ENCODE measurements at places on chromosomes 4 and X.

GRCh38 chr4:187840814-187841213 is 154.8 kb upstream of the ZFP42 start:
- DNase-seq: no peak

- no peak for DNase-seq
Measured at GRCh38 chrX:19695884-19696283, 180.6 kb upstream of the MAP3K15 start.

DNA sequence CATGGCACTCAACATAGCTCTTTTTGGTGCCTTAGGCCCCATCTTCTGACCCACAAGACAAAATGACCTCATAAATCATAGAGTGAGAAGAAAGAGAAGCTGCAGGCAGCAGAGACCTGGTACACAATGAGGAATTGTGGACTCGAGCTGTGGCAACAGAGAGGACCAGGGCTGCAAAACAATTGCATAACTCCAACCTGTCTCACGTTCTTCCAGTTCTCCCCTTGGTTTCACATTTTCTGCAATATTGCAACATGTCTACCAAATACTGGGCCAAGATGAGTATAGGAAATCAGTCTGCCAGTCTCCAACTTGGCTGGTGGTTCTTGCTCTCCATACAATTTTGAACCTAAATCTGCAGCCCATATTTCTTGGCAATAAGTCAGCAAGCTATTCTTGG is 105.3 kb downstream of the KDR start:
- no peak for DNase-seq

DNA sequence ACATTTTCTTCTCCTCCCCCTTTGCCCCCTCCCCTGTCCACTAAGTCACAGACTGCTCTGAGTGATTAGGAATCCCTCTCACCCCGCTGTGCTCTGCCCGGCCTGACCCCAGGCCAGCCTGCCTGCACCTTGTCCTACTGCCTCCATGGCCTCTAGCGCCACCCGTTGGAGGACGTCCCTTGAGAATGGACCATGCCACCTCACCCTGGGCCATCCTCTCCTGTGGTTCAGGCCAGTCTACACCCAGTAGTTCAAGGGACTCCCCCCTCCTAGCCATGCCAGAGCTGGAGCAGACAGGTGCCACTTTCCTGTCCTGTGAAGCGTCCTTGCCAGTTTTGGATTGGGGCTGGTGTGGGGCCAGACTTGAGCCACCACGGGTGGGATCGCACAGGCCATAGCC is 9.7 kb upstream of the IRAK1 start:
- no peak for DNase-seq

DNA sequence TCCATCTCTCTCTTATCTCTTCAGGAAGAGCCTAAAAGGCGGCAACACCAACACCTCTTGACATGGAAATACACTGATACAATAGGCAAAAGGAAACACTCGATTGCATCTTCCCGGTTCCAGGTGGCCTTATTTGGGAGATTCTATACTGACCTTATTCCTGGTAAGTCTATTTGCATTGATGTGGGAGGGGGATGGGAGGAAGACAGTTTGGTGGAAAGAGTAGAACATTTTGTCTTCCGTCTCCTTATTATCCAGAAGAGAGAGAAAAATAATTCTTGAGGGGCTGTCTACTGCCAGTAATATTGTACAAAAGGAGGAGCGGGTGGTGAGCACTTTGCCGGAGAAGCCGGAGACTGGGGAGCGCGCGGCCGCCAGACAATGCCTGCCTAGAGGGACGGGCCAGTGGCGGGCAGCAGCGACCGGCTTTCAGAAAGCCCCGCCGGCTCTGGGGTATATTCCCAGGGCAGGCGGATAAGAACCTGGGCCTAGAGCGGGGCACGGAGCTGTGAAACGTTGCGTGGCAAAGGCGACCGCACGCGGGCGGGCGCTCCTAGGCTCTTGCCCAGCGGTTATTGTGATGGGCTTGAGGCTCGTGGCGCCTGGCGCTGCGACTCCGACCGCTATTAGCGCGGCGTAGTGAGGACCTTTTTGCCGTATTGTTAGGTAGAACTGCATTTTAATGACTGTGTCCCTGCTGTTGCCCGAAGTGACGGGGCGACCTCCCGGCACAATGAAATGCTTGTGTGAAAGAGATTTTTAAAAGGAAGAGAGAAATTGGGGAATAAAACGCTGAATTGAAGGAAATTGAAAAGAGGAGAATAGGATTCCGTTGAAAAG is 518 bp downstream of the PRDM8 start:
- DNase-seq: no peak

GRCh38 chrX:48908600-48908999 is 2.8 kb downstream of the SLC35A2 start:
- no peak for DNase-seq

DNA sequence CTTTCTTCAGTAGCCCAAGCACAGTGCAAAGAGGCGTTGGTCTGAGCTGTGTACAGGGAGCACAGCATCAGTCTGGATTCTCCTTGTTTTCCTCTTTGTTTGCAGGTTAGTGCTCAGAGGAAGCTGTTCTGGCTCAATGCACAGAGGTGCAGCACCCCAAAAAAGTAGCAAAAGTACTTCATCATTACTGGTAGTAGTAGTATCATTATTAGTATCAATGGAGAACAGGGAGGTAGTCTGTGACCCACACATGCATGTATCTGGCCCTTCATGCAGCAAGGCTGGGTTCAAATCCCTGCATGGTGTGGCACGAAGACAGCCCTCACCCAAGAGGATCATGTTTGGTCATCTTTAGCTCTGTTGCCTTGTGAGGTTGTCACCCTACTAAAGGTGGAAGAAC is 68.7 kb downstream of the CXXC4 start:
- DNase-seq: no peak

- no peak for DNase-seq
Measured at GRCh38 chr4:137762591-137762990, 230.3 kb upstream of the PCDH18 start.

- DNase-seq: no peak
Measured at GRCh38 chrX:38607976-38608375, 46.6 kb downstream of the TSPAN7 start.

GRCh38 chr4:14772388-14772787 is 229.9 kb upstream of the CPEB2 start:
- DNase-seq: no peak

GRCh38 chr4:127698789-127699200 is 31.4 kb upstream of the SLC25A31 start:
- peak; percentile 19 for DNase-seq

DNA sequence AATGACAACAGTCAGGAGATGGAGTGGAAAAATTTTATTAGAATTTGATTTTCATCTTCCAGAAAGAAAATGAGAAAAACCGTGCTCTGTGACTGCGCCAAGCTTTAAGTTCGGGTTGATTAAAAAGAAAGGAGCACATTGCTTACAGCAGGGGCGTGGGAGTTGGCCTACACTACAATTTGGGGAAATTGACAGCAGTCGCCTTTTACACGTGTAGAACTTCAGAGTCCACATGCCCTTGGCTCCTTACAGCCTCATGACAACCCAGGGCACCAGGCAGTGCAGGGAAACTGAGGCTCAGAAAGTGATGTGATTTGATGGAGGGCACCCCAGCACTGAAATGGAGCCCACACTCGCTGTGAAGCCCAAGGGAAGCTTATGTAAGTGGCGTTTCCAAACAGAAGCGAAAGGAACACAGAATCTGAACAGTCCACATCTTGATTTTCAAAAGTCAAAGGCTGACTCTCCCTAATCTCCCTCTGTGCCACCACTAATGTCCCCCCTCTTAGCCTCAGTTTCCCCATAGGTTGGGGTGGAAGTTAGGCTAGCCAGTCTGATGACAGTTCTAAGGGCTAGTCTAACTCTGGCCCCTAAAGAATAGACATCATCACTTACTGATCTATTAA is 5.5 kb downstream of the PPP2R2C start:
- no peak for DNase-seq

DNA sequence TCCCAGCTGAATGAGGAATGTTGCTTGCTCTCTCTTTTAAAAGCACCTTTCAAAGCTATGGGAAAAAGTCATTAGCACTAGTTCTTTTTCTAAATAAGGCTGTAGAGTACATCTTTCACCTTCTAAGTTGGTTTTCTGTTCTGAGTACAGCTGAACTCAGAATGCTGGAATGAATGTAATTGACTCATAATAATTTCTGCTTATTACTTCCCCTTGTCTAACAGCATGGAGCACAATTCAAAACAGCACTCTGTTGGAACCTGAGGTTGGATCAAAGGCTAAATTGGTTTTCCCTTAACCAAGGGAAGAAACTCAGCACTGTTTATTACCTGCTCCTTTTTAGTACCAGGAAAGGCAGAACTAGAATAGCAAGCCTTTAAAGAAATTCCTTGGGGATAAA is 33.5 kb upstream of the CYP2U1 start:
- DNase-seq: no peak

- DNase-seq: no peak
Measured at GRCh38 chr4:164894702-164895101, 17.7 kb downstream of the APELA start.

GRCh38 chrX:150700107-150700506 is 6.9 kb downstream of the MTMR1 start:
- DNase-seq: no peak

DNA sequence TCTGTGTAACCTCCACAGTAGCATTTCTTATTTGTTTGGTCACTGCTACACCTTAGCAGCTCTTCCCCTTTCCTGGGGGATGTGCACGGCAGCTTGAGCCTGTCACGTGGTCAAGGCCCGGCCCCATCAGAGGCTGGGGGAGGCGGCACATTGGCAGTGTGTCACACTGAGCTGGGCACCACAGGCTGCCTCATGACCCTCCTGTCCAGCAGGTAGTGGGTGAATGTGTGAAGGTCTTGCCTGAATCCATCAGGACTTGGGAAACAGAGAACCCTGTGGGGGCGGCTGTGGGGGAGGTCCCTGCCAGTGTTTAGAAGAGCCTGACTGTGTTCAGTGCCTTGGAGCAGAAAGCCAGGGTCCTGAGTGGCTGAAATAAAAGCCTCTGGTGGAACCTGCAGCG is 33.2 kb downstream of the WFS1 start:
- DNase-seq: no peak

DNA sequence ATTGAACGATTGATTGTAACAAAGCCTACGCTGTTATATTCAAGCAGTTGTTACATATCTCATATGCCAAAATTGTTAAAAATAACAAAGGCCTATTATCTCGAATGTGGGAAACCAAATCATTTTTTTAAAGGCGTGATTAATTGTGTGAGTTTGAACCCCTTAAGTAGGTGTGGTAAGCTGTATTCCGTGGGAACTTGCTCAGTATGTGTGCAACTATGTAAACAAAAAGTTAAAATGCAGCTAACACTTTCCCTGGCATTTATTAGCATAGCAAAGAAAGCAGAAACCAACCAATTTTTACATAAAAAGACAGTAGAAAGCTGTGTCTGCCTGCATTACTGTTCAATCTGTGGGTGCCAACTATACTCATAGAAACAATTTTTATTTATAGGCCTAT is 166.0 kb upstream of the HAND2 start:
- no peak for DNase-seq

GRCh38 chr4:128716338-128716737 is 93.2 kb upstream of the JADE1 start:
- DNase-seq: no peak

GRCh38 chr4:26074712-26075430 is 160.9 kb downstream of the SMIM20 start:
- DNase-seq: no peak

DNA sequence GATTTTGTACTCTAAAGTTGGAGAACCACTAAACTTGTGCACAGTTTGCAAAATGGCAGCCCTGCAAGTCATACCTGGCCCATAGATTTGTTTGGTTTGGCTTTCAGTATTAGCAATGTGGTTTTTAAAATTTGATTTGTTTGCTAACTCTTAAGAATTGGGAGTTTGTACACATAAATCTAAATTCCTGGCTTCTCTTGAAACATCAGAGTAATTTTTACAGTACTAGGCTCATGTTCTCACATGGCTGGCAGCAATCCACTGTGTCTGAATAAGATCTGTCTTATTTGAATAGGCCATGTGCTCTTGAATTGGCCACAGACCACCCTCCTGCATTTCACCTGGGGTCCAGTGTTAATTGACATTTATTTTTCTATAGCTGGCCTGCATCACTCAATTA is 21.3 kb downstream of the DIAPH2 start:
- no peak for DNase-seq

DNA sequence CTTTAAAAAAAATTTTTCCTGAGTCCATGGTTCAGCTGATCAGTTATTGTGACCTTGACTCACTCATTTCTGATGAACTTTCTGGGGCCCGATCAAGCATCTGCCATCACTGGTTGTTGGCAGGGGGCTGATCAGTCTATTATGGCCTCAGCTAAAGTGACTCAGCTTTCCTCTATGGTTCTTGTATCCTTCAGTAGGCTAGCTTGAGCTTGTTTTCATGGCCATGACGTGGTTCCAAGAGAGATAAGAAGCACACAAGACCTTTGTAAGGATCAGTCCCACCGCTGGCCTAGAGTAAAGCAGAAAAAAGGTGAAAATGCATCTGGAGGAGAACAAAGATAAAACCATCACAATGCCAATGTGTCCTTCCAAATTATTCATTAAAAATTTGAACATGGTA is 29.8 kb upstream of the EPGN start:
- DNase-seq: no peak

DNA sequence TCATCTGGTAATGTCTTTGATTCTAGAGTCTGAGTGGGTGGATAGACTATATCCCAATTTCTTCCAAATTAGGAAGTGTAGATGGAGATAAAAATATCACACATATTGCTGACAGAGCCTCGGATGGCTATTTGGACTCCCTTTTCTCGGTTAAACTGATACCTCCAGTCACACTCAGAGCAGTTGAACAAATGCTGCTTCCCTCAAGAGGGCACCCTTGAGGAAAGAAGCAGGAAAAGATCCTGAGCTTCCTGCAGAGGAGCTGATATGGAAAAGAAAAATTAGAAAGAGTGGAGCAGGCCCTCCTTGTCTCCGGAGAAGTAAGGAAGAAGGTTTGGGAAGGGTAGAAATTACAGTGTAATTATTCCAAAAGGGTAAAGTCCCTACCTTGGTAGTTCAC is 96.2 kb upstream of the CCSER1 start:
- DNase-seq: no peak

GRCh38 chrX:108186811-108187210 is 95.2 kb downstream of the ATG4A start:
- DNase-seq: no peak

GRCh38 chr4:36716874-36717273 is 435.5 kb downstream of the DTHD1 start:
- no peak for DNase-seq

DNA sequence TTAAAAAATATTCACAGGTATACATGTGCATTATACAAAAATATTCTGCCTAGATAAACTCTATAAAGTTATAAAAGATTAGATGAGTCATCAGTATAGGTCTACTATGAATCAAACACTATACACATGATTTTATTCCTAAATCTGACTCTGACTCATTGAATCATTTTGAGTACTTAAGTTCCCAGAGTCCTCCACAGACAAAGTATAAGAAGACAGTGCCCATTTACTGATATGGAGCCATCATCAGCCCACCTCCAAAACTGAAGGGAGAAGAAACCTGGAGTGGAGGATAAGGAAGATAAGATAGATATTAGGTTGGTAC is 28.7 kb upstream of the ANTXR2 start:
- no peak for DNase-seq

DNA sequence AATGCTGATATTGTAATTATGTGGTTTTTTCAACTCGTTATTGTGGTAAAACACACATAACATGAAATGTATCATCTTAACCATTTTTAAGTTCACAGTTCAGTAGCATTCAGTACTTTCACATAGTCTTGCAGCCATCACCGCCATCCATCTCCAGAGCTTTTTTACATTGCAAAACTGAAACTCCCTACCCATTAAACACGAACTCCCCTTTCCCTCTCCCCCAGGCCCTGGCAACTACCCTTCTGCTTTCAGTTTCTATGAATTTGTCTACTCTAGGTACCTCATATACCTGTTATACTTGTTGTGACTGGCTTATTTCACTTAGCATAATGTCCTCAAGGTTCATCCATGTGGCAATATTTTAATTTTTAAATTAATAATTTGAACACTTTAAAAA is 380.6 kb downstream of the MAPK10 start:
- no peak for DNase-seq

Data from GM04503 (cell line).